Pancreas (tissue), 10 donors: ENCODE measurements at places on chromosomes 12 and 14. TPM values are rescaled to one million over a fixed set of nuclear protein-coding genes. Genes with fewer than 3 reads are reported as not detected.

Gene ARF6
- 12.5 TPM for total RNA-seq

Gene SERPINA9
- not detected for total RNA-seq

Gene TMEM132D
- total RNA-seq = 0.22 TPM

Gene SPATA7
- 6.8 TPM for total RNA-seq

Gene MAP3K9
- total RNA-seq = 5.3 TPM

Gene ASIC1
- total RNA-seq = 0.24 TPM

Gene BCL2L14
- 4.5 TPM for total RNA-seq

Gene CLEC9A
- 0.22 TPM for total RNA-seq

Gene ITGA7
- total RNA-seq = 5.9 TPM

Gene CLBA1
- total RNA-seq = 6.5 TPM

Gene PRIMA1
- 0.43 TPM for total RNA-seq

Gene KRT6C
- not detected for total RNA-seq

Gene DBX2
- 0.18 TPM for total RNA-seq

Gene APOF
- total RNA-seq = not detected

Gene LAG3
- total RNA-seq = not detected

Gene HSPA2
- 4.7 TPM for total RNA-seq

Gene C14orf180
- total RNA-seq = not detected

Gene SERPINA5
- 95.7 TPM for total RNA-seq

Gene BTG1
- 121 TPM for total RNA-seq

Gene AICDA
- total RNA-seq = not detected

Gene EIF2S3B
- total RNA-seq = 0.16 TPM
